ENCODE measurements at places on chromosomes 3 and 15.

DNA sequence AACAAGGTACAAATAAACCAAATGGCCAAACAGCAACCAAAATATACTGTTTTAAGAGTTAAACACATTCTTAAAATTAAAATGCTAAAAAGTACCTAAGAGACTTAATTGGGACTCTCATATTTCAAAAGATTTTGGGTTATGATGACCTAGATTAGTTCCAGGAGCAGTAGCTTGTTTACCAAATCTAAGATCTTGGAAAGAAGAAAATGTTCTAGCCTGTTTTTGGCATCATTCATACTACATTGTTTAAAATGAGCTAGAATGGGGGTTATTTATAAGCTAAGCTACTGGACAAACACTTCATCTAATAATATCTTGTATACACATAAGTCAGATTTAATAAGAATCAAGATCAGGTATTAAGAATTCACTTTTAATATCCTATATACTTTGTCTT, 22.8 kb downstream of the ATOSA start:
- DNase-seq, result no peak

DNA sequence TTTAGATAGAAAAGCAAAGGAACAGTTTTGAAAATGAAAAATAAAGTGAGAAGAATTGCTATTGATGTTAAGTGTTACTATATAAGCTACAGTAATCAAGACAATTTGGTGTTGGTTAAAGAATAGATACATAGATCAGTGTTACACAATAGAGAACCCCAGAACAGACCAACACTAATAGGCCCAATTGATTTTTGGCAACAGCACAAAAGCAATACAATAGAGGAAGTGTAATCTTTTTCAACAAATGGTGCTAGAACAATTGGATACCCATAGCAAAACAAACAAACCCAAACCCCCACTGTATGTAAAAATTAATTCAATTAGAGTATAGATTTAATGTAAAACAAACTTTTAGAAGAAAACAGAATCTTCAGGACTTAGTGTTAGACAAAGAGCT, 61.8 kb downstream of the ATP11B start:
- DNase-seq, result no peak

- no peak for DNase-seq
Observed at GRCh38 chr15:80912673-80913072, 76.9 kb downstream of the MESD start.

DNA sequence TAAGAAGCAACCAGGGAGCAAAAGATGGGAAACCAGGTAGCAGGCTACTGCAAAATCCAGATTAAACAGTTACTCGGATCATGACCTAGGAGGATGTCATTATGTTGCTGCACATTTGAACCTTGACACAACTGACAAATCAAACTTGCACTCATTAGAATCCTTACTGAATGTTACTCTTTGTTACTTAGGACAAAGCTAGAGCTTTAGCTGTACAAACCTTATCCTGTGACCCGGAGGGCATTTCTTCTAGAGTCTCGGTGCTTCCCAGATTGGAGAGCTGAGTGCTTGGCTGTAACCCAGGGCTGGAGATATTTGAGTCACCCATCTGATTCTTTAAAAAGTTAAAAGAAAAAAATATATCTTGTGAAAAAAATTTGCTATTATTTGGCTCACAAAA, 43.4 kb downstream of the DCP1A start:
- DNase-seq, result no peak

GRCh38 chr3:16398648-16399047, 114.9 kb downstream of the RFTN1 start:
- DNase-seq, result no peak

GRCh38 chr15:85579957-85580694, 199.7 kb downstream of the AKAP13 start:
- no peak for DNase-seq

DNA sequence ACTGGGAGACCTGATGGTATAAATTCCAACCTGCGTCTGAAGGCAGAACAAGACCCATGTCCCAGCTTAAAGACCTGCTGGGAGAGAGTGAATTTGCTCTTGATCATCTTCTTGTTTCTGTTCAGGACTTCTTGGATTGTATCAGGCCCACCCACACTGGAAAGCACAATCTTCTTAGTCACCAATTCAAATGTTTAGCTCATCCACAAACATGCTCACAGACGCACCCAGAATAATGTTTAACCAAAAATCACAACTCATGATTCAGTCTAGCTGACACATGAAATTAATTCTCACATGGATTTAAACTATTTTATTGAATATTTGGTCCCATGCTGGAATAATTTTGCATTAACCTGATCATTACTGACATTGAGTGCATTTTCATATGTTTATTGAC, 37.8 kb upstream of the GOLGA6L2 start:
- DNase-seq, result no peak

DNA sequence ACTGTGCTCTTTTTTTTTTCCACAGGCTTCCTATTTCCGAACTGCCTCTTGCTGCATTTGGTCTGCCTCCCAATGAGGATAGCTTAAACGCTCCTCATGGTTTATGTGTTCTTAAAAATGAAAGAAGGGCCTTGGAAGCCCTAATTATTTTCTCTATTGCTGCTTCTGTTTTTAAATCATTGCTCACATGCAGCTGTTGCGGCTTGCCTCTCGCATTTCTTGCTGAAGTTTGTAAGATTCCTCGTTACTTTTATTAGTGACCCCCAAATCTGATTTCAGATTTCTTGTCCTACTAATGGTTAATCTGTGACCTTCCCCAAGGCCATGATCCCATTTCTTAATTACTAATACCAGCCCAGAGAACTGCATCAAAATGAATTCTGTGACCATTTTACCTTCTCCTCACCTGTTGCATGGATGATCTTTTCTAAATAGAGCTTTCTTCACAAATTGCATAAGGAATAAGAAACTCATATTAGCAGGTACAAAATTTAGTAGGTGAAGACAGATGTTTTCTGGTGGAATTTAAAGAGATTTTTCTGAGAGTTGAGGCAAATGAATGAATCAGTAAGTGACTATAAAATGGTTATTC, 1.8 kb downstream of the UBE2E1 start:
- DNase-seq, result peak; percentile 71

DNA sequence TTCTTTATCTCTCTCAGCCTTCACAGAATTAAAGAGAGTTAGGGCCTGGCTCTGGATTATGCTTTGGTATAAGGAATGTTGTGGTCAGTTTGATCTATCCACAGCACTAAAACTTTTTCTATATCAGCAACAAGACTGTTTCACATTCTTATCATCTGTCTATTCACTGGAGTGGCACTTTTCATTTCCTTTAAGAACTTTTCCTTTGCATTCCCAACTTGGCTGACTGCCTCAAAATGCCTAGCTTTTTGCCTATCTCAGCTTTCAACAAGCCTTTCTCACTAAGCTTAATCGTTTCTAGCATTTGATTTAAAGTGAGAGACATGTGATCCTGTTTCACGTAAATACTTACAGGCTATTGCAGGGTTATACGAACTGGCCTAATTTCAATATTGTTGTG, 471.8 kb downstream of the GBE1 start:
- DNase-seq, result no peak
